ENCODE measurements at places on chromosomes 2 and 18. TPM values are rescaled to one million over a fixed set of nuclear protein-coding genes. Genes with fewer than 3 reads are reported as not detected.
A peak's percentile ranks its signal among the peaks of the same experiment; 100 is the strongest.

The AMER3 gene
- total RNA-seq = not detected

The CDKL4 gene
- 0.74 TPM for total RNA-seq

The UGT1A5 gene
- not detected for total RNA-seq

The MARCO gene
- total RNA-seq = not detected

The CACNB4 gene
- 0.30 TPM for total RNA-seq

The STEAP3 gene
- not detected for total RNA-seq

The WDR43 gene
- total RNA-seq = 70.1 TPM

GRCh38 chr18:39773646-39774045, 2181.4 kb upstream of the PIK3C3 start:
- no peak for DNase-seq

GRCh38 chr2:178072000-178072382, 586 bp downstream of the PDE11A start:
- DNase-seq = no peak

DNA sequence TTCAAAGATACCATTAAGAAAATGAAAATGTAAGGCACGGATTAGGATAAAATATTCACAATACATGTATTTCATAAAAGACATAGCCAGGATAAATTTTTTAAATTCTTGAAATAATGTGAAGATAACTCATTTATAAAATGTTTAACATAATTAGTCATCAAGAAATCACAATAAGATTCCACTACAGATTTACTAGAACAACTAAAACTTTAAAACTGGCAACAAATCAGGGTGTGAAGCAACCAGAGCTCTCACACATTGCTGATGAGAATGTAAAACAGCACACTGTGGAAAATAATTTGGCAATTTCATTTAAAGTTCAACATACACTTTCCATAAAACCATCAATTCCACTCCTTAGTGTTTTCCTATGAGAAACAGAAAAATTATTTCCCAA, 89.6 kb upstream of the UBE2E3 start:
- DNase-seq = no peak

GRCh38 chr2:212052412-212053159, 486.0 kb downstream of the ERBB4 start:
- peak; percentile 0 for DNase-seq

- no peak for DNase-seq
Measured at GRCh38 chr2:173869244-173870229, 95.6 kb downstream of the SP3 start.

GRCh38 chr18:42028247-42028832, 73.3 kb downstream of the PIK3C3 start:
- DNase-seq = peak; percentile 8

DNA sequence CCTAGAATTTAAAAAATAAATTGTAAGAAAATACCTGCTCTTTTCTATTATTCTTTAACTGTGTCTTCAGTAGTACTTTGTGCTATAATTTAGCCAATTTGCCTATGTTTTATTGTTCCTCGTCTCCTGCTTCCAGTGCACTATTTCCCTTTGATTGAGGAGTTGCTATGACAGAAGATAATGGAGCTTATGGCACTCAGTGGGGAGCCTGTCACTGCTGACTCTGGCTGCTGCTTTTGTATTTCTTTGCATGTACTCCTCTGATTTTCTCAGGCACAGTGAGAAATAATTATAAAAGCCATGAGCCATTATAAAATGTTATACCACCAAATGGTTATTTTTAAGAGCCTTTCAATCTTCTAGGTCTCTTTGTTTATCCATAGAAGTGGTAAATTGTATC, 1310.8 kb upstream of the SLC39A10 start:
- DNase-seq = no peak

GRCh38 chr2:208872591-208872990, 466.0 kb downstream of the PTH2R start:
- DNase-seq = no peak

GRCh38 chr2:219334076-219334475, 1.5 kb upstream of the RESP18 start:
- no peak for DNase-seq

- no peak for DNase-seq
Measured at GRCh38 chr2:171894612-171894947, 536 bp upstream of the SLC25A12 start.

- DNase-seq = no peak
Measured at GRCh38 chr2:163626639-163627109, 109.1 kb downstream of the FIGN start.

GRCh38 chr18:54626779-54627178, 35.7 kb downstream of the DYNAP start:
- DNase-seq = no peak

GRCh38 chr2:204187229-204188083, 250.9 kb downstream of the ICOS start:
- DNase-seq = peak; percentile 26

GRCh38 chr2:150109912-150110311, 377.6 kb downstream of the RND3 start:
- DNase-seq = no peak

- no peak for DNase-seq
Measured at GRCh38 chr2:129769185-129769991, 210.1 kb upstream of the RAB6C start.

GRCh38 chr18:13545955-13546354, 180.4 kb downstream of the FAM210A start:
- no peak for DNase-seq
